ENCODE measurements at places on chromosomes 2 and 18.

DNA sequence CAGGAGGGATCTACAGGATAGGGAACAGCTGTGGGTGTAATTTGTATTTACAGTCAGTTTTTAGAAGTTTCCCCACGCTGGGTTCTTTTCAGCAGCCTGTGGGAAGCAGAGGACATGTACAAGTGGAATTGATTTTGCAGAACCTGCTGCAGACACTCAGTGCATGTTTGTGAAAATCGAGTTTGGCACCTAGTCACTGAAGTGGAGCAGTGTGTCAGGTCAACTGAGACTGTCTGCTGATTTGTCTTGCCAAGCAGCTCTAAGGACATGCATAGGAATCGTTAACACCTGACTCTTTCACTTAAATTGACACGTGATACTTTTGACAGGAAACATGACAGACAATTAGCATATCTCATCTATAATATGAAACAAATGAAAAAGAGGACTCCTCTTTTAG lies 416.6 kb downstream of the TMX3 start:
- no peak for DNase-seq

DNA sequence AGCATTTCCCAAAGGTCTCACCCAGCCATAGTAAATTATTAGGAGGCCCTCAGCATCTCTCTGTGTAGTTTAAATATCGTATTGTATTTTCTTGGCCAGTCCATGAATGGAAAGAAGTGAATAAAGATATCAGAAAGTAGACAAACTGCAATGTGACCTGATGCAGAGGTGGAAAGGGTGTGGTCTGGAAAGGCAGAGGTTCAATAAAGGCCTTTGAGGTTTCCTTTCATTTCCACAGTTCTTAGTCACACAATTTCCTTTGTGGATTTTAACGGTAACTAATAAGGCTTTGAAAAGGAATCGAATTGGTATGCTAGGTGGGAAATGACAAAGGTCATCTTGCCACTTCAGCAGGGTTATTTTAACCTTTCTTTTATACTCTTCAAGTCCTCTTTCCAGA lies 20.1 kb upstream of the WIPF1 start:
- DNase-seq = no peak

DNA sequence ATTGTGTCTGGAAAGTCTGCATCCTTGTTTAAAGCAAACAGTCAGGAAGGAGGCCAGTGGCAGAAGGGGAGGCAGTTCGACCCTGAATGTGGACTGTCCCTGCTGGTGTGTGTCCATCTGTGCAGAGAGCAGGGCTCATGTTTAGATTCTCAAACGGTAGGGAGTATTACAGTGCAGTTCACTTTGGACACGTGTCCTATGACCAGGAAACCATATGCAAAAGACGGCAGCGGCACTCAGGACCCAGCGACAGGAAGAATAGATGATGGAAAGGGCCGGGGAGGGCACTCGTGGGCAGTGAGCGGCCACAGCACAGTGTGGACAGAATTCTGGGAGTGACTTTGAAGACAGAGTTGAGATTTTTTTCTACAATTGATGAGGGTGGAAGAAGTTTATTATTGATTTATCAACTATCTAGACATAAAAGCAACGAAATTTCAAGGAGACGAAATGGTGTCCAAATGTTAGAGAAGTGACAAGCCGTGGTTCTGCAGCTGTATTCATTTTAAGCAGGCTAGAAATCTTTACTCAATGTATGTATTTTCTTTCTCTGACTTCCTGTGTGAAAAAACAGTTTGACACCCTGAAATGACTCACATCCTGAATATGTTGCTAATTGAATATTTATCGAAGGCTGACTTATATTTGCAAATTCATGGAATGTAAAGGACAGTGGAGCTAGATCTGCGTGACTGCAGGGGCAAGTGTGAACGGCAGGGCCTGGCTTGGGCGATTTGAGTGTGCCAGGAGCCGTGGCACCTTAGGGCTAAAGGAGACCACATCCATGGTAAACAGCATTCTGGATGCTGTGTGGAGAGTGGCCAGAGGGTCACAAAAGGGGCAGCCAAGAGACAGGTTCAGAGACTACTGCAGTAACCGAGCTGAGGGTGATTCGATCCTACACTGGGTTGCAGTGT lies 214.2 kb downstream of the PTGR3 start:
- DNase-seq = no peak

DNA sequence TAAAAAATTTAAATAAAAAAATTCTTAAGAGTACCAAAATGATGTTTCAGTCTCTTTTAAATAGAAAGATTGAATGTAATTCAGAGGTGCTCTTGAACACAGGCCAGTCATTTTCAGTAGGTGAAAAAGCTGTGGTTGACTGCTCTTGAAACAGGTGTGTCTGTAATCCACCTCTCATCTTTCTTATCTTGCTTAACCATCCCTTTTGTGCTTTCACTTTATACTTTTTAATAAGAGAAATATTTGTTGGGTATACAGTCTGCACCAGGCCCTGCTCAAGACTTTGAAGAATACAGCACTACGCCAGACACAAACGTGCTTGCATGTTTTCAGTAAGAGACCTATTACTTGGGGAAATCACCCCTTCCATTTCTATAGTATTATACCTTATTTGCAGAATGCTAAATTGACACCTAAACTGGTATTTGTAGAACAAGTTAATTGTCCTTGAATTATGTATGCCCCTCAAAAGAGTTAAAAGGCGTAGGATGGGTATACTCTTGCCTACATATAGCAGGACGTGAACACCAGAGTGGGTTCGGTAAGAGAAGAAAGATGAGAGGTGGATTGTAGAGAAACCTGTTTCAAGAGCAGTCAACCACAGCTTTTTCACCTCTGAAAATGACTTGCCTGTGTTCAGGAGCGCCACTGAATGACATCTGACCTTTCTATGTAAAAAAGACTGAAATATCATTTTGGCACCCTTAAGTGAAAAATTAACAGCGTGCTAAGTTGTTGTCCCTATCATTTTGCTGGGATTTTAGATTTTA lies 4.0 kb upstream of the RTN4 start:
- no peak for DNase-seq

All from esophagus muscularis mucosa (tissue), 4 donors.